ENCODE measurements at places on chromosomes 3 and 15.

DNA sequence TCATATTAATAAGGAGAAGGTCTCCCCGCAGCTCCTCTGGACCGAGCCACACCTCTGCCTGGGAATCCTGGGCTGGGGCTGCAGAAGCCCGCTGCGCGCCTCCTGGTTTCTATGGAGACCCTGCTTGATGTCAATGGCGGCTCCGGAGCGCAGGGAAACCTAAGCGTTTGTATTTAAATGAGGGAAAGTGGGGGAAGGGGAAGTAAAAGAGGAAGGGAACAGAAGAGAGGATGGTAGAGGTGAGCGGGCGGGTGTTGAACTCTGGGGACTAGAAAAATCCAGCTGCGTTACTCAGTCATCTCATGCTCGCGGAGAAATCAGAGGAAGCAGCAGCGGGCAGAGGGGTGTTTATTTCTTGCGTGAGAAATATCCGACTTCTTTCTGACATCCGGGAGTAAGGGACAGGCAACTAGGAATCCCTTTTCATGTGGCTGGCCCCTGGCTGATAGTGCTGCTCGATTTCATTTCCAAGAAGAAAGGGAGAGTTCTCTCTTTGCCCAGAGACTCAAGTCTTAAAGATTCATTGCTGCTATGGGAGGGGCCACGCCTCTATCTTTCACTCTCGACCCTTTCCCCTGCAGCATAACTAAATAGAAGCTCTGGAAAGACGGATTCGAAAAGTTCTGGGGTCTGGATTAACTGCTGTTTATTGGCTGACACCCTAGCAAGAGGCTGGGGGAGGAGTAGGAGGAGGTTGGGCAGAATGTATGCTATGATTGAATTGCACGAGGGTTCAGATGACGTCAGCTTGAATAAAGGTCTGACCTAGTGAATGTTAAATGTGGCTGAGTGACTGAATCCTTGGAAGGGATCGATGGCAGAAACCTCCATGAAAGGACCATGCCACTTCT, 110.5 kb upstream of the GAP43 start:
- DNase-seq, result no peak

GRCh38 chr15:92322566-92323355, 70.9 kb upstream of the ST8SIA2 start:
- no peak for DNase-seq

DNA sequence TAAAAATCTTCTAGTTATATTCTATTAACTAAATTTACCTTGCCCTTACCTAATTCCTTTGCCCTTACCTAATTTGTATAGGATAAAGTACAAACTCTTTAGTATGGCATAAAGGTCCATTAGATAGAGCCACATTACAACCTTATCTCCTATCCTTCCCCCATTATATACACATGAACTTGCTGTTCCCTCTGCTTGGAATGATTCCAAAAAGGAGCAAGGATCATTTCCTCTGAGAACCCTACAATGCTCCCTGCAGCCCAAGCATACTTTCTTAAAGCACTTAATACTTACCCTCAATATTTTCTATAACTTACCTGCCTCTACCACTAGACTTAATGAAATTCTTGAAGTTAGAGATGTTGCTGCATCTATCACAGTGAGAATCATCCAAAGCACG, 118.9 kb upstream of the CCDC54 start:
- no peak for DNase-seq

- no peak for DNase-seq
Observed at GRCh38 chr3:159852266-159852665, 136.4 kb upstream of the IL12A start.

DNA sequence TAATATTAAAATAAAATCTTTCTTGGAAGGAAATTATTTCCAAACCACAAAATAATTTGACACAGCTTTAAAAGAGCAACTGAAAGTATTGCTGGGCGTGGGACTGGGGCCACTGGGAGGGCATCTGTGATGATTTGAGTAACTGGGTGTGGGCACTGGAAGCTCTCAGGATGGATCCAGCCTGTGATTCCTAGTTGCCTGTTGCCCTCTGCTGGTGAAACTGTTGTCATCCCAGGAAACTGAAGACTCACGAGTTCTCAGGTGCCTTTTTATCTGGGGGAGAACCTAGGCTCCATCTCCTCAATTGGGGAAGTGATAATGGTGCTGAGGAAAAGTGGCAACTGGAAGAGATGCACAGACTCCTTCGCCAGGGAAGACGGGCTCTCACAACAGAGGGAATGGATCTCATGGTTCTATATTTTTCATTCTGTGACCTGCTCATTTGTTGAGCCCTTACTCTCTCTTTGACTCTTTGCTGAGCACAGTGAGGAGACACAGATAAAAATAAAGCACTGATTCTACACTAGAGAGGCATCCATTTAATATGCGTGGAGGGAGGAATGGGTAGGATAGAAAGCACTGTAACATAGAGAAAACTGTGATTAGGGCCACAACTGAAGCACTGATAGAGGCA, 61.6 kb downstream of the TPRG1 start:
- no peak for DNase-seq

DNA sequence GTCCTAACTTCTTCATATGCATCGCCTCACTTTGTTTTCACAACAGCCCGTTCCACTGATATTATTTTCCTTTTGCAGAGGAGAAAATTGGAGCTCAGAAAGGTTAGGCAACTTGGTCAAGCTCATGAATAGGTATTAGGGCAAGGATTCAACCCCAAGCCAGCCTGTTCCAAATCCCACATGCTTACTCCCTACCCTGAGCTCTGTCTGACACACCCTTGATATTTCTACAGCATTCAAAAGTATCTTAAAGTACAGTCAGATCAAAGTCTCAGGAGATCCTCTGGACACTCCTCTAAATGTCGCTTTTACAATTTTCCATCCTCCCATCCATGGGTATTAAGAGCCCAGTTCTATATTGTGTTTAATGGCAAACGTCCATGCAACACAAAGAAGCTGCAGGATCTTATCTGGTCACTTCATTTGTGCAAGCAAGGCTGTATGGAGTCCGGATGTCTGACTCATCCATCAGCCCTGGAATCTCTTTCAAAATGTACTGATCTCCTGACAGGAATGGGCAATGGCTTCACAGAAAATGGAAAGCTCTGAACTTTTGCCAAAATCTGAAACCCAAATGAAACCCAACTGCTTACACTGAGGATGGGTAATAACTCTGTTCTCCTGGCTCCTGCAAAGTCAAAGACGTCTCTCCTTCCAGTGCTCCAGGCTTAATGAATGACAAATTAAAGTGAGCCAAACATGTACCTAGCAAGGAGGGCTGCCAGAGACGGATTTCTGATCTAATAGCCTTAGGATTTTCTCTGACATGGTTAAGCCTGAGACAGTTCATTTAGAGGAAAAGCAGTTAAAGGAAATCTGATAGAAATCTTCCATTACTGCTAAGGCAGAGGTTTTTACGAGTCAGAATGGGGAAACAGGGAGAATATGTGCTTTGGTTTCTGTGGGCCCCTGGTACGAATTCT, 230.9 kb upstream of the RORA start:
- no peak for DNase-seq

DNA sequence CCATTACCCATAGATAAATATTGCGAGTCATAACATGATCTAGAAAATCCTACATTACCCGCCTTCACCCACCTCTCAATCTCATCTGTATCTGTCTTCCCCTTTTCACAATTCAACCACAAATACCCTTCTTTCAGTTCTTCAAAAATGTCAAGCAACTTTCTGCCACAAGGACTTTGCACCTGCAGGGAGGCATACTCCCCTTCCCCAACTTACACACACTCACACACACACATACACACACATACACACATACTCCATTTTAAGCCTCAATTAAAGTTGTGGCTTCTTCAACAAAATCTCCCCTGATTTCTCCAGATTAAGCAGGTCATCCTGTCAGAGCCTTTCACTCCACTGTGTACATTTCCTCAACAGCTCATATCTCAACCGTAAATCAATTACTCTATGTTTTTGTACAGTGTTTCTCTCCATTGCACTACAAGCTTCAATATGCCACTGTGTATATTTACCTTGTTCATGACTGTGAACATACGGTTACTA, 33.1 kb upstream of the CCDC50 start:
- DNase-seq, result no peak

DNA sequence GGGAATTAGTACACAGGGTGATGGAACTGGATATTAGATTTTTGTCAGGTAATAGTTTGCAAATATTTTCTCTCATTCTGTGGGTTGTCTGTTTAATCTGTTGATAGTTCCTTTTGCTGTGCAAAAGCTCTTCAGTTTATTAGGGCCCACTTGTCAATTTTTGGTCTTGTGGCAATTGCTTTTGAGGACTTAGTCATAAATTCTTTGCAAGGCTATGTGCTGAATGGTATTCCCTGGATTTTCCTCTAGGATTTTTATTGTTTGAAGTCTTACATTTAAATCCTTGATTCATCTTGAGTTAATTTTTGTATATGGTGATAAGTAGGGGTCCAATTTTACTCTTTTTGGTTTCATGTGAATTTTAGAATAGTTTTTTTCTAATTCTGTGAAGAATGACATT, 111.3 kb downstream of the ARRDC4 start:
- no peak for DNase-seq

GRCh38 chr3:65749066-65749465, 289.7 kb downstream of the MAGI1 start:
- DNase-seq, result no peak

DNA sequence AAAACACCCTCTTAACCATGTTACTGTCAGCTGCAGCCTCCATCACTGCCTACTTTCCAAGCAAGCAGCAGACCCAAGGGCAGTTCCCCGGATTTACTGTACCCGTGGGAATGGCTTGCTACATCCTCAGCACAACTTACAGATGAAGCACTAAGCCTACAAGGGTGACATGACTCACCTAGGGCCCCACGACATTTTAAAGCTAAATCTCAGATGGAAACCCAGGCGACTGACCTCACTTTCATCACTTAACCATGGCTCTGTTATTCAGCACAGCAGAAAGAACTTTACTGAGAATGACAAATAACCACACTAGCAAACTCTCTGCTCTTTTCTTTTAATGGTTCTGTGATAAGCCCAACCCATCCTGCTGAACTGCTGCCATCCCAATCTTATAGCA, 65.6 kb downstream of the SUMF1 start:
- DNase-seq, result no peak

Data from activated CD4-positive, alpha-beta T cell treated with anti-CD3 and anti-CD28 coated beads, Interleukin-2, amount 50 U/mL, for 4 hours (primary cell).